HT-29 (cell line): ENCODE measurements at places on chromosomes 5 and 9. TPM values are rescaled to one million over a fixed set of nuclear protein-coding genes. Genes with fewer than 3 reads are reported as not detected.

CDKN2B gene
- 13.0 and 24.8 TPM in 2 replicates for total RNA-seq

RGP1 gene
- total RNA-seq: 18.9 and 20.6 TPM in 2 replicates

HAND1 gene
- not detected in 2 replicates for total RNA-seq

TAF11L10 gene
- total RNA-seq: not detected in 2 replicates

CACNA1B gene
- not detected in 2 replicates for total RNA-seq

ENTREP1 gene
- not detected in 2 replicates for total RNA-seq

ACOT12 gene
- not detected in 2 replicates for total RNA-seq

ADRB2 gene
- total RNA-seq: 0.60 and 0.64 TPM in 2 replicates

CCIN gene
- not detected in 2 replicates for total RNA-seq

MAMDC4 gene
- 14.9 and 29.8 TPM in 2 replicates for total RNA-seq

DOCK2 gene
- total RNA-seq: not detected in 2 replicates

ZSWIM6 gene
- 3.0 and 3.2 TPM in 2 replicates for total RNA-seq

CCL27 gene
- not detected in 2 replicates for total RNA-seq

SPATA6L gene
- 6.3 and 9.3 TPM in 2 replicates for total RNA-seq

C9orf50 gene
- not detected in 2 replicates for total RNA-seq

LECT2 gene
- total RNA-seq: not detected in 2 replicates

BTNL8 gene
- total RNA-seq: 0.13 and 1.0 TPM in 2 replicates

PTPN3 gene
- total RNA-seq: 9.8 and 11.3 TPM in 2 replicates

TRMT10B gene
- 0.44 and 0.76 TPM in 2 replicates for total RNA-seq

TMEM215 gene
- total RNA-seq: not detected in 2 replicates

AOPEP gene
- total RNA-seq: 19.9 and 22.6 TPM in 2 replicates

C5 gene
- 0.08 and 0.33 TPM in 2 replicates for total RNA-seq
